ENCODE measurements at places on chromosomes 1 and 21.

- no peak for DNase-seq
Measured at GRCh38 chr1:241045659-241046058, 311.3 kb downstream of the RGS7 start.

- DNase-seq: peak; percentile 90
Measured at GRCh38 chr1:96416111-96416595, 305.4 kb upstream of the PTBP2 start.

DNA sequence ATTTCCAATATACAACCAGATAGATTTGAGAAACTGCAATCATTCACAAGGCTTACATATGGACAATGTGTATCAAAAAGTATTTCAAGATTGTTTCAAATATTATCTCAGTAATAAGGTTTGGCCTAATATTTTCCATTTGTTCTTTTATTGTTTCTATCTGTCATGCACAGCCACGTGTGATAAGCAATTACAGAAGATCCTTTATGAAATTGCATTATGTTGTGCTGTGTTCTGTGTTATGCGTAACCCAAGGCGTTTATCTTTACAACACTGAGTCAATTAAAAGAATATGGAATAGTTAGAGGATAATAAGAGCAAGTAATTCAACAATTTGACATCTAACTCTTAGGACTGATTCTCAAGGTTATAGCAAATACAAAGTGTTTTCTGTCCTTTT lies 1009.3 kb upstream of the PRMT6 start:
- no peak for DNase-seq

DNA sequence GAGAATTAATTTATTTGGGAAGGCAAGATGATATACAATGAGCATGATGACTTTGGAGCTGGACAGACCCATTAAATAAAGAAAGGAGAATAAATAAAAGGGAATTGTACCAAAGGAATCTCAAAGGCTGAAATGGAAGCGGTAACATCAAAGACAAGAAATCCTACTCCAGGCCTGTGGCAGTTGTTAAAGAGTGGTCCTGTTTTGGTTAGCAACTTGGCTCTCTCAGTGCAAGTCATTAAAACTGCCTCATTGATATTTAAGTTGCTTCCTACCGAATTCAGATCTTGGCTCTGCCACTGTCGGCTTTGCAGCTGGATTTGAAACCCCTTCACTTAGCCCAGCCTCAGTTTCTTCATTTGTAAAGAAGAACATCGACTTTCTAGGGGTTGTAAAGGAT lies 10.1 kb downstream of the TGFB2 start:
- DNase-seq: no peak

DNA sequence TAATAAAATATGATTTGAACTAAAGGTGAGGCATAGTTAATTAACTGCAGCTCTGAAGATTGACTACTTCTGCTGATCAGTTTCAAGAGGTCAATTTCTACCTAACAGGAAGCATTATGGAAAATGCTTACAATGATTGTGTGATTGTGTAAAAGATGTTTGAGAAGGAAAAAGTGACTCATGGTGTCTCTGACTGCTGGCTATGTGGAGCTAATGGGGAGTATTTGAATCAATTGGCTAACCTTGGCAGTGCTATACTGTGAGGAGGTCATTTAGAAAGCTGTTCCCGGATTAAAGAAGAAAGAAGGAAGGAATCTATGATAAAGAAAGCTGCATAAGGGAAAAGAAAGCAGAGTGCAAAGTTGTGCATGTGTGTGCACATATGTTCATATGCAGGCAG lies 376.5 kb downstream of the ADGRL2 start:
- no peak for DNase-seq
